ENCODE measurements at places on chromosomes 1 and 21.
A peak's percentile ranks its signal among the peaks of the same experiment; 100 is the strongest.

DNA sequence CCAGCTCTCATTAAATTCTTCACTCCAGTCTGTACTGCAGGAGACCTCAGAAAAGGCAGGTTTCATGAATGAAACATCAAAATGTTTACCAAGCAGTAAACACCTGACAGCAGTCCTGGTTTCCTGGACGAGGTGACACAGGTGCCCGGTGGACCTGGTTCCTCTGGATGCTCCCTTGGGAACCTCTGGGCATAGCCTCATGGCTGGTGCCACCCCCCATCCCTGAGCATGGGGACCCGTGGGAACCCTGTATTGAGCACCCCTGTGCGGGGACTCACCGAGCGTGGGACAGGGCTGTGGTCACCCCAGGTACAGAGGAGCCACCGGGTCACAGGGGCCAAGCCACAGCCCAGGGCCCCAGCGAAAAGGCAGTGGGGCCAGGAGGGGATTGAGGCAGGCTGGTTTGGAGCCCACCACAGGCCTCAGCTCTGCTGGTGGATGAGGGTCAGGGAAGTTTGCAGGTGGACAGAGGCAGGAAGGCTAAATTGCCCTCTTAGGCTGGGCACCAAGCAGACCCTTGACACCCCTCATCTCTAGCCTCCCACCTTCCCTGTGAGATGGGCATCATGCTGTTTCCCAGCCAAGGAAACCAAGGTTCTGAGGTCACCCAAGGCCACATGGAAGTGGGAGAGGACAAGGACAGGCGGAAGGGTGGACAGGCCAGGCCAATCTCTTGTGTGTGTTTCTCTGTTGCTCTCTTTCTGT, 158.4 kb downstream of the PTPRU start:
- DNase-seq: no peak

DNA sequence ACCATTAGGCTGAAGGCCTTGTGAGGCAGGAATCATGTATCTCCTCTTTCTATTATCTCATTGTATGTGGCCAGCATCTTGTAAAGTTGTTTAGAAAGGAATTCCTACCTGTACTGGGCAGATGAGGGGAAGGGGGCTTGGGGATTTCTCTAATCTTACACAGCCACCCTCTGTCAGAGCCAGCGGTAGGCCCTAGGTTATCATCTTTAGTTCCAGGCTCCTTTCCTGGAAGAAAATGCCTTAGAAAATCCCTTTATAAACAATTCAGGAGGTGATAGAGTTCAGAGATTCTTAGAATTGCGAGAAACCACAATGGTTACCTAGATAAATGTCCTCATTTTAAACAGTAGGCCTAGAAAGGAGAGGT, 35.2 kb downstream of the DPT start:
- no peak for DNase-seq

- peak; percentile 71 for DNase-seq
Observed at GRCh38 chr1:160777486-160778089, 18.4 kb upstream of the LY9 start.

GRCh38 chr1:56148326-56149193, 430.8 kb downstream of the PLPP3 start:
- no peak for DNase-seq

DNA sequence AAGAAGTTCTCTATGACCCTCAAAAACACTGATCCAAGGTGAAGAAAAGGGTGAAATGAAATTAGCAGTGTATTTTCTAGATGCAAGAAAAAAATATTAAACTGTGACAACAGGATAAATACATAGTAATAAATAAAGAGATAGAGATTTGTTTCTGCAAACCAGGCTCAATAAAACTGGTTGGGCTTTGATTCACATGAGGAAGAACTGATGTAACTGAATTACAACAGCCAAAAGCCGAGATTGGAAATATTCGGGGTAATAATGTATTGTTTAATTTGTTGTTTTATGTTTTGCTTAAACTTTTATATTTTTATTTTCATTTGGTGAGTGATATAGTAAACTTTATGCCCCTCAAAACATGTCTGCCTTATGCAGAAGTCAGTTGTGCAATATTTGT, 285.0 kb downstream of the BRINP3 start:
- no peak for DNase-seq

GRCh38 chr21:38365521-38365920, 108.7 kb downstream of the KCNJ15 start:
- no peak for DNase-seq

- no peak for DNase-seq
Observed at GRCh38 chr21:33205476-33205875, 24.3 kb upstream of the IFNAR2 start.

- DNase-seq: no peak
Observed at GRCh38 chr1:199641531-199641930, 386.0 kb upstream of the NR5A2 start.

DNA sequence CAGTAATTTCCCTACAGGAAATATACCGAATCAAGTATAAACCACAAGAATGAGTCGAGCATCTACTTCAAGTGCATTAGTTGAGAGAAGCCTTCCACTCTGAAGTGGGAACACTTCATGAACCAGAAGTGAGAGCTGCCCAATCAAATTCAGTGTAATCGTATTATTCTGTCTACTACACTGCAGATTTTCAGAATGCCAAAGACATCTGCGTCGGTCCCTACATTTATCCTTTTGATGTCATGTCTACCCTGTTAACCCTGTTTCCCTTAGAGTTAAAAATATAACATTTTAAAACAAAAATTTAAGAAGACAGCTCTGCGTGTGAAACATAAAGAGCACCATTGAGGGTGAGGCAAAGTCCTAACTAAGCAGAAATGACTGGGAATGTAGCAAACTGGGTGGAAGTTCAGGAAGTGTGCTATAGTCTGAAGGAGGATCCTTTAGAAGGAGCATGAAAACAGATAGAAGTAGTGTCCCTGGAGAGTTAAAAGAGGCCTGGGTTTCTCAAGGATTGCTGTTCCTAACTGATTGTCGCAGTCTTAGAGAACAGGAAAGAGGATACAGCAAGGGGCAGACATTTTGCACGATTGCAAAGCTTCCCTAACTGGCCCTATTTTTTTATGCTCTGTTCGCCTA, 291.2 kb downstream of the PTPRC start:
- peak; percentile 73 for DNase-seq

DNA sequence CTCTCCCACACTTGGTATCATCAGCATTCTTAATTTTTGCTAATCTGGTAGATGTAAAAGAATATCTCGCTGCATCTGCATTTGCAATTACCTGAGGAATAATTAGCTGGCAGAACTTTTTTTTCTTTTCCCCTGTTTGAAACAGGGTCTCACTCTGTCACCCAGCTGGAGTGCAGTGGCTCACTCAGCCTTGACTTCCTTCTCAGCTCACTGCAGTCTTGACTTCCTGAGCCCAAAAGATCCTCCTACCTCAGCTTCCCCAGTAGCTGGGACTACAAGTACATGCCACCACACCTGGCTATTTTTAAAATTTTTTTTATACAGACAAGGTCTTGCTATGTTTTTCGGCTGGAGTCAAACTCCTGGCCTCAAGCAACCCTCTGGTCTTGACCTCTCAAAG, 35.4 kb upstream of the ENAH start:
- no peak for DNase-seq

GRCh38 chr21:41926117-41926806, 27.6 kb downstream of the C2CD2 start:
- DNase-seq: peak; percentile 64

GRCh38 chr1:150695561-150695960, 1.4 kb downstream of the GOLPH3L start:
- no peak for DNase-seq

GRCh38 chr1:160522622-160523345, at the start of gene SLAMF6:
TSS of gene SLAMF6 (minus strand) at chr1:160523255. CDS start at chr1:160523192, 63 bp downstream.
- peak; percentile 55 for DNase-seq

- DNase-seq: peak; percentile 50
Observed at GRCh38 chr1:27428316-27429028, 36.0 kb downstream of the GPR3 start.

- DNase-seq: peak; percentile 76
Observed at GRCh38 chr1:89610457-89611011, 22.4 kb upstream of the LRRC8C start.

DNA sequence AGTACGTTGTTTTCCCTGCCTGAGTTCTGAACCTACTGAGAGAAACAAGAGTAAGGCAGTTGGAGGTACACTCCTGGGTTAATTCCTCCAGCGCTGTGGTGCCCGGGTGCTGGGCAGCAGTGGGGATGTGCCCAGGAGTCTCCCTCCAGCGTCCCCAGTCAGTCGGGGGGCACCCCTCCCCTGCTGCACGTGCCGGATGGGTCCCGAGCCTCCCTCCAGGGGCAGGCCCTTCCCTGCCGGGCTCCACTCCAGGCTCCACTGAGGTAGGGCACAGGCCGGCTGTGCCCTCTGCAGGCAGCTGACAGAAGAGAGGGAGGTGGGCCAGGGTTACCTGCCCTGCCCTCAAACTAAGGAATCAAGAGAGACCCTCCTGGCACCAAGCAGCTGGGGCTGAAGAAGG, 238.1 kb upstream of the VAMP3 start:
- no peak for DNase-seq

DNA sequence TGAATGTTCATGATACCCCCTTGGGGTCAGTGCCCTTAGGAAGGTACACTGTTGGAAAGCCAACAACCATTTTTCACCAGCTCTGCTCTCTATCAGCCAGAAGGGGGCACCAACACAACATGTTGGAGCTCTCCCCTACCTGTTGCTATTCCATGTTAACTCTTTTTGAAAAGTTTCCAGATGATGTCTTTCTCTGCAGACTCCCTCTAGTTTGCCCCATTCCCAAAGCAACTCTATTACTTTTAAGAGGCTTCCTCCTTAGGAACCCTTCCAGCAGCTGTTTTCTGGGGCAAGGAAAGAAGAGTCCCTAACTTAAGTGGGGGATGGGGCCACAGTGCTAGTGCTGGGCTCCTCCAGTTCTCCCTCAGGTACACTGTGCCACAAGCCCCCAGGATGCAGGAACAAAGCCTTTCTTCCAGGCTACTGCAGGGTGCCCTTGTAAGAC, 22.9 kb upstream of the NDC1 start:
- peak; percentile 50 for DNase-seq

GRCh38 chr1:206776229-206776628, 3.9 kb upstream of the IL10 start:
- DNase-seq: no peak

GRCh38 chr1:150552128-150552910, 3.1 kb downstream of the ADAMTSL4 start:
- no peak for DNase-seq

GRCh38 chr1:83029916-83030315, 969.0 kb downstream of the TTLL7 start:
- no peak for DNase-seq

DNA sequence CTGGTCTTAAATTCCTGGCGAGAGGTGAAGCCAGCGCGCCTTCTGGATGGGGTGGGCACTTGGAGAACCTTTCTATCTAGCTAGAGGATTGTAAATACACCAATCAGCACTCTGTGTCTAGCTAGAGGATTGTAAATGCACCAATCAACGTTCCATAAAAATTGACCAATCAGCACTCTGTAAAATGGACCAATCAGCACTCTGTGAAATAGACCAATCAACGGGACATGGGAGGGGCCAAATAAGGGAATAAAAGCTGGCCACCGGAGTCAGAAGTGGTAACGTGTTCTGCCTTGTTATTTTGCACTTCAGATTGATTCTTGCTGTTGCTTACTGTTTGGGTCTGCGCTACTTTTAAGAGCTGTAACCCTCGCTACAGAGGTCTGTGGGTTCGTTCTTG, 12.0 kb upstream of the LIN9 start:
- no peak for DNase-seq

DNA sequence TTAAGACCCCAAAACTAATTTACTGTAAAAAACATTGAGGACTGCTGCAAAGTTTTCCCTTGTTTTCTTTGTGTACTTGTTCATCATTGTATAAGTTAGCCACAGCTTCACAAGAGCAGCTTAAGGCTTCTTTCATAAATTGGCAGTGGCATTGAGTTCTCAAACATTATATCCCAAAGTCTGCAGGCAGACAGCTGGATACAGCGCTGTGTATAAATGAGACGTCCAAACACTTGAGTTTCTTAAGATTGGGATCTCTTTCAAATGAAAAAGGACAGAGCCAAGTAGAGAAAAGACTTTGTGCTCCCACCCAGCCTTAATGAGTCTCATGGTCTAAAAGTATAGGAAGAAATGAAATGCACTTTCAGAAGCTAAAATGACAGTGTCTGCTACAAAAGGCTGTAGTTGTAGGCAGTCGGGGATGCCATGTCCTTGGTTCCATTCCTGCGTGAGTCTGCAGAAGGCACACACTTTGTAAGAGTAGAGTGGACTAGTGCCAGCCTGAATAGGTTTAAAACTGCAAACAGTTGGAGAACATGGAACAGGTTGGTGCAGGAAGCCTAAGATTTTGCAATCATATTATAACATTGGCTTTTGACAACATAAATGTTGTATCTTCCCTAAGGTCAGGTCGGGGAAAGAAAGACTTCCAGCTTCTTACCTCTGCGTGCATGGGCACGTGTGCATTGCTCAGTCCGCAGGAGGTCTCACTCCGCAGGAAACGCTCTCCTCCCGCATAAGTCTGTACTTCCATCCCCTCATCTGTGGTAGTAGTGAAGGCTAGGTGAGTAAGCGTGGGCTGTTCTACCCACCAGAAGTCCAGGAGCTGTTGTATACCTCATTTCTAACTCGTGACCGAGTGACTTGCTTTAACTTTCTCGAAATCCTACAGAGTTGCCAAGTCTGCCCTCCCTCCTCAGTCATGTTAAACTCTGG, 94.4 kb downstream of the CD247 start:
- no peak for DNase-seq

- no peak for DNase-seq
Observed at GRCh38 chr1:205371871-205372660, 15.3 kb upstream of the KLHDC8A start.

DNA sequence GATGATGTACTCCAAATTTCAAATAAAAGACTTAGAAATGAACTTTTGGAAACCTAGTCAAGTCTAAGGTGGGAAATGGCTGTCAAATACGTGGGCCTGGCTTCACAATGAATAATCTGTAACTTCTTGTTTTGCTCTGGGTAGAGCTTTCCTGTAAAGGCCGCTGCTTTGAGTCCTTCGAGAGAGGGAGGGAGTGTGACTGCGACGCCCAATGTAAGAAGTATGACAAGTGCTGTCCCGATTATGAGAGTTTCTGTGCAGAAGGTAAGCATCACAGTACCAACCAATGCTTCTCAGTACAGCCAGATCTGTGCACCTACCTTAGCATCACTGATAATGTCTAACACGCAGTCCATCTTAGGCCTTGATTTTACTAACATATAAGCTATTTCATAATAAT, 73.6 kb downstream of the TPR start:
- no peak for DNase-seq

DNA sequence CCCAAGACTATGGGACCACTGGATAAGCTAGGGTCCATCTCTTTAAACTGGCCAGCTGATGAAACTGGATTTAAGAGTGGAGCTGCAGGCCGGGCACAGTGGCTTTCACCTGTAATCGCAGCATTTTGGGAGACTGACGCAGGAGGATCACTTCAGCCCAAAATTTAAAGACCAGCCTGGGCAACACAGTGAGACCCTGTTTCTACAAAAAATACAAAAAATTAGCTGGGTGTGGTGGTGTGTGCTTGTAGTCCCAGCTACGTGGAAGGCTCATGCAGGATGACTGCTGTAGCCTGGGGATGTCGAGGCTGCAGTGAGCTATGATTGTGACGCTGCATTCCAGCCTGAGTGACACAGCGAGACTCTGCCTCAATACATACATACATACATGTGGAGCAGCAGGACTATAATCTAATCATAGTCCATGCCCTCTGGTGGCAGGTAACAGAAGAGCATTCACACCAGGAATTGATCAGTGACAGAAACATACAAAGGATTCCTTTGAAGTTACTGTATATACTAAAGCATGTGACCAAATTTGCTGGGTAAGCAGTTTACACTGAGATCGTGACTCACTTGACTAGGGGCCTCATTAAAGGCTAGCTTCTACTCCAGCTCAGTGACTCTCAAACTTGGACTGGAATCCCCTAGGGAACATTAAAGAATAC, 101.5 kb upstream of the SLFNL1 start:
- peak; percentile 30 for DNase-seq

- no peak for DNase-seq
Observed at GRCh38 chr1:91585982-91586381, 85.3 kb downstream of the CDC7 start.

Data from activated CD4-positive, alpha-beta T cell treated with anti-CD3 and anti-CD28 coated beads, Interleukin-2, Interleukin-4, amounts not matched to agents 100 ng/mL and 50 ng/mL, durations not matched to agents 16 hours and 8 hours (primary cell).